ENCODE measurements at places on chromosomes 7 and 10.

- DNase-seq: no peak
Observed at GRCh38 chr7:23622506-23622925, 25.3 kb downstream of the CCDC126 start.

- no peak for DNase-seq
Observed at GRCh38 chr10:95505084-95505610, 56.0 kb downstream of the SORBS1 start.

GRCh38 chr7:84497873-84498272 lies 303.3 kb upstream of the SEMA3A start:
- no peak for DNase-seq

- no peak for DNase-seq
Observed at GRCh38 chr10:120813085-120813484, 38.1 kb upstream of the WDR11 start.

GRCh38 chr10:51005551-51005950 lies 68.7 kb upstream of the PRKG1 start:
- no peak for DNase-seq

- no peak for DNase-seq
Observed at GRCh38 chr7:100675105-100675451, 1.5 kb downstream of the GNB2 start.

GRCh38 chr7:111789870-111790269 lies 227.6 kb upstream of the IMMP2L start:
- no peak for DNase-seq

- no peak for DNase-seq
Observed at GRCh38 chr10:80493522-80494051, 39.5 kb downstream of the TSPAN14 start.

DNA sequence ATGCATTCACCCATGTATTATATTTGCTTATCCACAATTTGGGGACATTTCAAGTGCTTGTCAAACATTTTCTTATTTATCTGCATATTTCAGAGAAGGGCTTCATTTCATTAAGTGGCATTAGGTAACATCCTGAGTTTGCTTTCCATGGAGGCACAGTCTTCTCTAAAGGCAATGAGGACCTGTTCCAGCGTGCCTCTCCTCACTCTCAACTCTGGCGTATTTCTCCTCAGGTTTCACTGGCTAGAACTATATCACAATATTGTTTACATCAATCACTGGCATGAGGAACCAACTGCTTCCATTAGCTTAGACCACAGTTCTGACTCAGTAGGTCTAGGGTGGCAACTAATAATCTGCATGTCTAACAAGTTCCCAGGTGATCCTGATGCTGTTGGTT lies 177.2 kb downstream of the TAX1BP1 start:
- no peak for DNase-seq

GRCh38 chr10:131195116-131195515 lies 116.4 kb downstream of the TCERG1L start:
- DNase-seq: no peak

- DNase-seq: no peak
Observed at GRCh38 chr10:48251525-48252353, 22.8 kb downstream of the FRMPD2 start.

- no peak for DNase-seq
Observed at GRCh38 chr7:107467972-107468371, 1.9 kb upstream of the GPR22 start.

DNA sequence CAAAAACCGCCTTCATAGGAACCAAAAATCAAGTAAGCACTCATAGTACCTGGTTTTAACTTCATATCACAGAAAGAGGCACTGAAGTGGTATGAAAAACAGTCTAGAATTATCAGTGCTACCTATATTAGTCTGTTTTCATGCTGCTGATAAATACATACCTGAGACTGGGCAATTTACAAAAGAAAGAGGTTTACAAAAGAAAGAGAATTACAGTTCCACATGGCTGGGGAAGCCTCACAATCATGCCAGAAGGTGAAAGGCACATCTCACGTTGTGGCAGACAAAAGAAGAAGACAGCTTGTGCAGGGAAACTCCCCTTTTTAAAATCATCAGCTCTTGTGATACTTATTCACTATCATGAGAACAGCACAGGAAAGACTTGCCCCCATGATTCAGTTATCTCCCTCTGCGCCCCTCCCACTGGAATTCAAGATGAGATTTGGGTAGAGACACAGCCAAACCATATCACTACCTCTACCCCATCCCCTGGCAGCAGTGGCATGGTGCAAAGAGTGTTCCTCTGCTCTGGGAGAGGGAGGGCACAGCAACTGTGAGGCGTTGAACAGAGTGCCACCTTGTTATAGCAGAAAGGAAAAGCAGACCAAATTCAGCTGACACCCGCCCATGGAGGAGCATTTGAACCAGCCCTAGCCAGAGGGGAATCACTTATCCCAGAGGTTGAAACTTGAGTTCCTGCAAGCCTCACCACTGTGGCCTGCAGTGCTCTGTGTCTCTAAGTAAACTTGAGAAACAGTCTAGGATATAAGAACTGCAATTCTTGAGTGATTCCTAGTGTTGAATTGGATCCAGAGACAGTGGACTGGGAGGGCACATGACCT lies 61.9 kb upstream of the PTPRZ1 start:
- no peak for DNase-seq

DNA sequence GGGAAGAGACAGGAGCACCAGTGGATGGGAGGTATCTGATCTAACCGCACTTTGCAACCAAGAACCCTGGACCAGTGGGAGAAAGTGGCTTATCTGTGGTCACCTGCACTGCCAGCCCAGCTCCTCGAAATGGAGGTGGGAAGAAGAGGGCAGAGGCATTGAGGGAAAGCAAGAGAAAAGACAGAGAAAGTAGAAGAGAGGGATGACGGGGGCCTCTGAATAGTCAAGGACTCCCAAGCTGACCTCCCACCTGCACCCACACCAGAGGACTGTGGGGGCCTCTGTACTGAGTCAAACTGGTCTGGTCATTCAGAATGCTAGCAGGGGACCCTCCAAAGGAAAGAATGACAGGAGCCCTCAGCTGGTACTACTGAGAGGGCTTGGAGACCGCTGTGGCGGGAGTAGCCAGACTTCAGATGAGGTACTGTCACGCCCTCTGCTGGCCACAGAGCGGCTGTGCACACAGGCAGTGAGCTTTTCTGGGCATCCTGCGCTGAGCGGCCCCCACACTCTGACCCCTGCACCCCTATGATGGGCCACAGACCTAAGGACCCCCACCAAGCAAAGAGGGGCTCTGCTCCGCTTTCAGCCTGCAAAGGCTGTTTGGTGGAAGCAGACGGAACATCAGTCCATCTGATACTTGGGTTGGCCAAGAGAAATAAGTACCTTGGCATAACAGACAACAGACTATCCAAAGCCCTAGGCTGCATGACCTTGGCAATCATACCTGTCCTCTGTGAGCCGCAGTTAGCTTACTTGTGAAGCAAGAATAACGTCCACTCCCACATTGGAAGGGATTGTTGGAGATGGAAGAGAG lies 112.9 kb downstream of the COL13A1 start:
- peak; percentile 26 for DNase-seq

GRCh38 chr7:98808751-98809460 lies 60.9 kb downstream of the TMEM130 start:
- no peak for DNase-seq

DNA sequence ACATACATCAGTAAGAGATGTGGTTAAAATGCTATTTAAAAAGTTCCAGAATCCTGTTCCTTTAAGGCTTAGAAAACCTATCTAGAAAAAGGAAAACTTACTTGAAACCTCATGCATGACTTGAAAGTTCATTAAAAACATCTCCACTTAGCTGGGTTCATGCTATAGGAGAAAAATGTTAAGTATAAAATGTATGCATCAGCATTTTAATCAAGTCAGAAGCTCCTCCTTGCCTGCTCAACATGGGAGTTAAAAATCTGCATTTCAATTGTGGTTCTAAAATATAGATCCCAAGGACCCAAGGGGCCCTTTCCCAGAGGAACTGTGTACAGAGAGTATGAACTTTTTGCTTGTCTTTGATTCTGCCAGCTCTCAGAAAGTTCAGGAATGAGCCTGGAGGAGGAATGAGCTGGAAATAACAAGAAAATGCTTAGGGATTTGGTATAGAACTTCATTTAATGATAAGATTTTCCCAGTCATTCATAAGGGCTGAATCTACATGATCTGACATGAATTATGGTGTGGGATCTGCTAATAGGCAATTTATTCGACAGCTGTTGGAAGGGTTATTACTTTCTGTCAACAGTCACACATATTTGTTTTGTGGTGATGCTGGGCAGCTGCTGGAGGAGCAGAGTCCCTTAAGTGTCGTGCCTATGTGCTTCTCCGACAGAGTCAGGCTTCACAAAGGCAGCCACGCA lies 85.6 kb upstream of the MTPN start:
- no peak for DNase-seq

GRCh38 chr10:19629567-19629966 lies 186.7 kb upstream of the PLXDC2 start:
- DNase-seq: peak; percentile 35

GRCh38 chr10:6236349-6237198 lies 33.8 kb downstream of the PFKFB3 start:
- DNase-seq: no peak

- DNase-seq: no peak
Observed at GRCh38 chr7:36486336-36486735, 96.7 kb downstream of the ANLN start.

DNA sequence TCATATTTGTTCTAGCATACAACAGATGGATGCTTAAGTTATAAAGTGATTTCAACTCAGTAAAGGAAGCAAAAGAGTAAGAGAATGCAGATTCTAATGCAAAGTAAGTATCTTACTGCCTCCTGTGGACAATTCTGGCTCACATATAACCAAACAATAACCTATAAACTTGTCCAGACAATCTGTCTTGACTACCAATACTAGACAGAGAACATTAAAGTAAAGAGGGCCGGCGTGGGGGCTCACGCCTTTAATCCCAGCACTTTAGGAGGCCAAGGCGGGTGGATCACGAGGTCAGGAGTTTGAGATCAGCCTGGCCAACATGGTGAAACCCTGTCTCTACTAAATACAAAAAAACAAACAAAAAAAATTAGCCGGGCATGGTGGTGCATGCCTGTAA lies 329.3 kb downstream of the CACNA2D1 start:
- DNase-seq: no peak

DNA sequence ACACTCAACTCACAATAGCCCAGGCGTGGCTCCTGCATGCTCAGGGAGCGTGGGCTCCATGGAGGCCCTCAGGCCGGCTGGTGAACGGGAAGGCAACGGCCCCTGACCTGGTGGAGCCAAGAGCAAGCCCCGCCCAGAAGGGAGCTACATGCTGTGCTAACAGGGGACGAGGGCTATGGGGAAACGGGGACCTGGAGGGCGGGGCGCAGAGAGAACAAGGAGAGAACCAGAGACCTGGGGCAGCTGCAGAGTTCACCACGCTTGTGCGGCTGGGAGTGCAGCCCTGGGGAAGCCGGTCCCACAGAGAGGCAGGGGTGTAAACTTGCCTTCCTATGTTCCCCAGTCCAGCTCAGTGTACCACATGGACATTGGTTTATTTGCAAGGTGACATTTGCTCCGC lies 69.2 kb upstream of the PPP2R2D start:
- no peak for DNase-seq

DNA sequence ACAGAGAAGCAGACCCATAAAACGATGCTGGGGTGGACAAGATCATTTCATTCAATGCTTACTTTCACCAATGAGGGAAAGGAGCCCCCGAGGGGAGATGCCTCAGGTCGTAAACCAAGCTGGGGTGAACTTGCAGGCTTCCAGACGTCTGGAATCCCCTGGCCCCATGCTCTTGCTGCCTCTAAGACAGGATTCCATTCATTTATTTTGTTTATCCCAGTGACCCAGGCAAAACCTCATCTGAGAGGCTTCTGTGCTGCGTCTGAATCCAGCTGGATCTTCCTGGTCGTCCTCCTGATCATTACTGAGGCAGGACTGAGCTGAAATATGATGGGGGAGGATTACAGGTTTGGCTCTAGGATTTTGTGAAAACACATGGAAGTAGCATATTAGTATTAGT lies 182.9 kb downstream of the MYOF start:
- DNase-seq: no peak

DNA sequence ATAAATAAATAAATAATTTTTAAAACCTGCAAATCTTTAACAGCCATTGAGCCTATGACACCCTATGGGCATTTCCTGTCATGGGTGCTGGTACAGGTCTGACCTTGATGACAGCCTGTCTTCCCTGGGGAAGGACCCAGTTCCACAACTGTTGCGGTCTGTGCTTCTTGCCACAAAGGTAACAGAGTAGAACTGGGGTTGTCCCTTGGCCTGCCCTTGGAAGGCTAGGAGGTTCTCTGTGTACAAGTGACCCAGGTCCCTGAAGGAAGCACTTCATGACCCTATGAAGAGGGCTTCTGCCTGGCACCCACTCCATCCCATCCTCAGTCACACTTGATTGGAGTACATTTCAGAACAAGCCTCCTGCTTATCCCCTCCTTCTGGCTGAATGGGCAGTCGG lies 66.9 kb downstream of the OGDH start:
- no peak for DNase-seq

- DNase-seq: no peak
Observed at GRCh38 chr7:30727061-30727945, 24.6 kb upstream of the INMT start.

DNA sequence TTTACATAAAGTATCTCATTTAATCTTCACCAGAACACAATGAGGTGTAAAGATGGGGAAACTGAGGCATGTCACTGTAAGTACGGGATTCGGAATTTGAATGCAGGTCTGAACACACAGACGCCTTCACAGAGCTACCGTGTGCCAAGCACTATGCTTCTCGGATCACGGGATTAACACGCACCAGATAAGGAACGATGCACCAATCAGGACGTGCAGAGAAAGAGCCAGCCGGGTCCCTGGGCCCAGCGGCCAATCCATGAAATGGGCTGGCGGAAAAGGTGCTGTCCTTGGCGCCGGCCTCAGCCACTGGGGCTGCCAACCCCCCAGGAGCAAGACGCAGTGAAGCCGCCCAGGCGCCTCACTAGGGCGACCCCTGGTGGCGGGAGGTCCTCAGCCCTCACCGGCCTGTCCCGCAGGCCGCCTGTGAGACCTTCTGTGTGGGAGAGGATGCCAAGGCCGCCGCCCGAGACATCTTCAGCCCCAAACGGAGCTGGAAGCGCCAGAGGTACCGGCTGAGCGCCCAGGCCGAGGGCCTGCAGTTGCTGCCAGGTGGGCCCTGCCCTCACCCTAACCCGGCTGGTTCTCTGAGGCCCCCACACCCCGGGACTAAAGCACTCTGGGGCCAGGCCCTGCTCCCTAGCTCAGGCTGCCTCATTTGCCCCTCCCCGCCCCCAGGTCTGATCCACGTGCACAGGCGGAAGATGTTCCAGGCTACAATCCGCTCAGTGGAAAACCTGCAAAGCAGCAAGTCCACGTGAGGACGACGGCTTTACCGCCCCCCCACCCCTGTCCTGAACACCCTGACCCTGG lies 15.6 kb downstream of the ATG9B start:
- peak; percentile 21 for DNase-seq

- peak; percentile 89 for DNase-seq
Observed at GRCh38 chr10:71981015-71981875, 17.1 kb downstream of the CHST3 start.
